ENCODE measurements at places on chromosomes 12 and 14.

GRCh38 chr14:102906616-102907302, 15.7 kb upstream of the AMN start:
- no peak for DNase-seq

- no peak for DNase-seq
Observed at GRCh38 chr12:8890313-8891085, 23.8 kb upstream of the PHC1 start.

DNA sequence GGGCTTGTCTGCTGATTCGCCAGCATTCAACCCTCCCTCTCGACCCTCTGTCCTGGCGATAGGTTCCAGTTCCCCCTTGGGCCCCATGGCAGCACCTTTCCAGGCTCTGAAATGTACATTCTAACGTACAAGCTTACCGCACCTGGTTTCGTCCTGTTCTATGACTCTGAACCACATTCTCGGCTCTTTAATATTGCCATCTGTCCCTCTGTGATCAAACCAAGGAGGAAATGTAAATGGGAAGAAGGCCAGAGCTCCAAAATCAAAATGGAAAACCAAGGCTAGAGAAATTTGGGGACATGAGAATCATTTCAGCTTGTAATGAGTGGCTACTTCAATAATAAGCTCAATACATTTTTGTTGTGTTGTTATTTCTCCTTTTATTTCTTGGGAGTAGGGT, 117.2 kb downstream of the TTC7B start:
- no peak for DNase-seq

DNA sequence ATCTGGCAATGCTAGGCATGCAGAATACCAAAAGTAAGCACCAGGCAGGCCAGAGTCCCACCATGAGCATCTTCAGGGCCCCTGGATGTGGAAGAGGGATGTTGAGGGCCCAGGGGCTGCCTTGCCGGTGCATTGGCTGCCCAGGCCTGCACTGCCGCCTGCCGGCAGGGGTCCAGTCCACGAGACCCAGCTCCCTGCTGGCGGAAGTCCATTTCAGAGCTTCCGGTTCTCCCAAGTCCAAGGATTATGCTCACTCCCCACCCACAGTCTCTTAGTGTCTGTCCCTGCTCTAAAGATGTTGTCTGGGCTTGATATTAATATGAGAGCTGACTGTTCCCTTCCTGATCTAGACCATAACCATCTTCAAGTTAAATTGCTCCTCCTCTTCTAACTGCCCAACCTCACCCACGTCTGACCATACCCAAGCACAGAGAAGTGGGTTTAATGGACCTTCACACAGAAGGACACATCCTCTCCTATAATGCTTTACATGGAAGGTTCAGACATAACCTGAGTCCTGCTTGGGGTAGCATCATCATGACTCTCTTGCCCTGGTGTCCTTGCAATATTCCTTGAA, 117.4 kb downstream of the DAD1 start:
- no peak for DNase-seq

DNA sequence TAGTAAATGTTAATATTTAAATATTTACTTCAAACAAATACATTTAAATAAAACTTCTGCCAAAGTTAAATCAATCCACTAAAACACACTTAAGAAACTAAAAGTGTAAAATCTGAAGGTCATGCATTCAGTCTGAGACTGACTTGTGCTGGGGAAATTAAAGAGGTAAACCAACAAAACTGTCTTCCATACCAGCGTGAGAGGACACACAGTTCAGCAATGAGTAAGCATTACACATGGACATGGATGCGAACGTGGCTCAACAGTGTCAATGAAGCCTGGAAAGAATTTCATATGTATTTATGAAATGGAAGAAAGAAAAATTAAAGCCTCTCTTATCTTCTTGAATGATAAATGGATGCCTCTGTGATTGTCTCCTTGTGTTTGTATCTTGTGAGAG, 1052.3 kb downstream of the AACS start:
- DNase-seq: no peak

GRCh38 chr12:27094726-27095125, 12.3 kb upstream of the C12orf71 start:
- no peak for DNase-seq

- DNase-seq: no peak
Observed at GRCh38 chr14:70655110-70655826, 13.6 kb downstream of the TTC9 start.
